Posterior vena cava (tissue), 2 donors: ENCODE measurements at places on chromosomes 7 and 10. TPM values are rescaled to one million over a fixed set of nuclear protein-coding genes. Genes with fewer than 3 reads are reported as not detected.

GRCh38 chr10:77638321-77639101, 903 bp upstream of the KCNMA1 start:
- DNase-seq, result no peak

DNA sequence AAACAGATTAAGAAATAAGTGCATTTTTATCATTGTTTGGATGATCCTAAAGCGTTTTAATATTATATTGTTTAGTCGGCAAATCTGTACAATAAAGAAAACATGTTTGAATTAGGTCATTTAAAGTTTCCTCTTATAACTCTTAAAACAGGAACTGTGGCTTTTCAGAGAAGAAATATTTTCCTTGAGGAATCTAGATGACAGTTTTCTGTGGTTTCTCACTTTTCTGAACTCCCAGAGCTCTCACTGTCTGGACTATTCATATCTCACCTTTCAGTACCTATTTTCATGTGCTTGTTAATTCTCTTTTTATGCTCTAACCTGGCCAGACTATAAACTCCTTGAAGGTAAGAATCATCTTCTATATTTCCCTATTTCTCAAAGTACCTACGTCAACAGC, 135.1 kb downstream of the CHN2 start:
- no peak for DNase-seq

DNA sequence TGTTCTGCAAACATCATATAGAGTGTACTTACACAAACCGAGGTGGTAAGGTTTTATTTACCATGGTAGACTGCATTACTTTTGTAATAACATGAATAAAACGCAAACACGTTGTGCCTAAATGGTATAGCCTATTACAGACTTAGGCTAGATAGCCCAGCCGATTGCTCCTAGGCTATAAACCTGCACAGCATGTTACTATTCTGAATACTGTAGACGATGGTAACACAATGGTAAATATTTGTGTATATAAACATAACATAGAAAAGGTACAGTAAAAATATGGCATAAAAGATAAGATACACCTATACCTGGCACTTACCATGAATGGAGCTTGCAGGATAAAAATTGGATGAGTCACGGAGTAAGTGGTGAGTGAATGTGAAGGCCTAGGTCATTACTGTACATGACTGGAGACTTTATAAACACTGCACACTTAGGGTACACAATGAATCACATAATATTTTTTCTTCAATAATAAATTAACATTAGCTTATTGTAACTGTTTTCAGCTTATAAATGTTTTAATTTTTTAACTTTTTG, 16.3 kb downstream of the AKR1D1 start:
- no peak for DNase-seq

GRCh38 chr10:60607372-60607771, 170.9 kb upstream of the CDK1 start:
- no peak for DNase-seq

DNA sequence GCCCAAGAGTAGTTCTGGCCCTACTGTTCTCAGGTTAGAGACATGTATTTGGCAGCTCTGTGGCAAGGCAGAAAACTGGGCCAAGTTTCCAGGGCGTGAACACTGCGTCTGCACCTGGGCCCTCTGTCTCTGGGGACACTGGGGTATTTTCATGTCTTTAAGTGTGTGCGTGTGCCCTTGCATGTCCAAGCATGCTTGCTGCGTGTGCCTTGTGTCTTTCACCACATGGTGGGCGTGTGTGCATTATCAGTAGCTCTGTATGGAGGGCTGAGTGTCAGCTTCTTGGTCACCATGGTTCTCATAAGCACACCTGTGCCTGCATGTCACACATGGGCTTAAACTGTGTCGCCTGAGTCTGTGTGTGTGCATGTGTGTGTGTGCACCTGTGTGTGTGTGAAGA, 69.3 kb downstream of the HIPK2 start:
- no peak for DNase-seq

DNA sequence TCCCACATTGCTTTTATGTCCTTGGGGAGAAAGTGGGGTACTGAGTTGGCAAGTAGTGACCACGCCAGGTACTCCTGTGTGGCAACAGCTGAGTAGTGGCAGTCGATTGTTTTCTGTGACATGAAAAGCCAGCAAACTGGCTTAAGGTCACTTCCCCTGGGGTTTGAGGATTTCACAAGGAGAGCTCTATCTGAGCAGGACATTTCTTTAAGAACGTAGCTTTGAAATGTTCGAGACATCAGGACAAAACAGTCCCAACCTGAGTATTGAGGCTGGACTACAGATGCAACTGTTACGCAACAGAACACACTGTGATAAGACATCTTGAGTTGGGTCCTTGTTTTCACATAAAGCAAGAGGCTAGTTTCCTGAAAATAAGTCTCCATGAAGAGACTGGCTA, 146.7 kb upstream of the KLF14 start:
- no peak for DNase-seq

DNA sequence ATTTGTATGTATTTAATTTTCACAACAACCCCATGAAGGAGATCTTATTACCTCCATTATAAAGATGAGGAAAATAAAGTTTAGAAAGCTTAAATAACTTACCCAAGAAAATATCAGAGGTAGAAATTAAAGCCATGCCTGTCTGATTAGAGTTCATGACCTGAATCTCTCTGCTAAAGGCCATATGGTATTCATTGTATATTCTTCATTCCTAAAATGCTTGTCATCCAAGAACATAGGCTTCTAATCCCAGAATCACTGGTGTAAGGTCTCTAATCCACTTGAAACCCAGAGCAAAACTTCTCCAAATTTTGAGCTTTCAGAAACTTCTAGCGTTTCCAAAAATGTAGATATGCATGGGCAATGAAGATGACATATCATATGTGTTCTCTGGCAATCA, 72.3 kb upstream of the YAE1 start:
- no peak for DNase-seq

DNA sequence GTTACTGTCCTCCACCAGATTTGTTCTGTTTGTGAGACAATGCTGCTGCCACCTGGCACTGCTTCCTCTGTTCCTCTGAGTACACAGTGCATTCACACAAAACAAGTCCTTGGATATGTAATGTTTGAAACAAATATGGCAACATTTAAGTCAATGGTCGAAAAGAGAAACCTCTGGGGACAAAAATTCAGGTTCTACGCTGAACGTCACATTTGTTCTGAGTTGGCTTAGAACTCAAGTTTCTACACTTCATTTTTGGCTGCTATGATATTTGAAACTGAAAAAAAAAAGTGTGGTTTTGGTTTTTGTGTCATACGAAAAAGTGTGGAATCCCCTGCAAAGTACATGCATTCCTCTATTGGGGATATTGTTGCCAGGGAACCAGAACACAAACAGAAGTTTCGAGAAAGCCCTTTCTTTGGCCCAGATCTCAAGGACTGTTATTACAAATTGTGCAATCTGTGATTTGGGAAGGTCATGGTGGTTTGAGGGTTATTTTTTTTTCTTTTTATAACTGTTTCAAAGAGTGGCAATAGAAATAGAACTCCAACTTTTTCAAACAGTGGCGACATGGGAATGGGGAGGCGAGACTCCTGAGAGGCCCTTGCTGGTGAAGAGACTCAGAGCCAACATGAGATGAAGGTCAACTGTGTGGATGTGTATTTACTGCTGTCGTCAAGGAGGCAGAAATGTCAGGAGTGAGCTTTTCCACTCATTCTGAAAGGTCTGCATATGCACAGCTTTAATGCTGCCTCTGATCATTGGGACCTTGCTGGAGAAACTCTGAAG, 127.5 kb downstream of the CUBN start:
- no peak for DNase-seq

DNA sequence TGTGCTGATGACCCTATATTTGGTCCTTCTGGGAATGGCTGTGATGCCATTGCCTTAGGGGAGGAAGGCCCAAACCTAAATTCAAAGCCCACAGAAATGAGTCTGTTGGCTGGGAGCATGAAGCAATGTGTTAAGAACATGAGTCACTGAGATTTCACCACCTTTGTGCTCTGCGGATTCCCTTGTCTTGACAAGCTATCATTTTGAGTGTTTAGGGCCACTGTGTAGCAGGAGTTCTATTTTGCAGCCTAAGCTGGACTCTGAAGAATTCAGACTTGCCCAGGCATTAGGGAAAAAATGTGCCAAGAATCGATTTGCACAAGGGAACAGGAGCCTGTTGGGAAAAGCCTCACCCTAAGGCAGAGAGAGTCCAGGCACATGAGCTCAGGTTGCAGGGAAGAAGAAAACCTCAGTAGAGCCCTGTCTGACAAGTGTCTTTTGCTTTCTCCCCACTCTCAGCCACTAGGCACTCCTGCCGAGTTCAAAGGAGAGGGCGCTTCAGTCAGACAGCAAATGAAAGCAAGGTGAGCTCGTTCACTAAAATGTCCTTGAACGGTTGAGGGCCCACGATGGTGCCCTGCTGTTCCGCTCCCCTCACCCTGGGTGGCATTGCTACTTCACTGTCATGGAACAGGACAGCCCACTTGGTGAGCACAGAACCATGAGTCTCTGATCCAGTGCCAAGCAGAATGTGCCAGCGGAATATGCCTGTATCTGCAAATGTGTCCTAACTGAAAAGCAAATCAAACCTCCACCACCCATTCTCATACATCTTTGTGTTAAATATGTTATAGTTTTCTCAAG, 93.6 kb downstream of the PRLHR start:
- DNase-seq, result no peak

- DNase-seq, result no peak
These were observed 21.4 kb upstream of the PAX2 start for GRCh38 chr10:100723770-100724530.

GRCh38 chr10:4407783-4408182, 418.2 kb upstream of the AKR1E2 start:
- no peak for DNase-seq

The SLC26A4 gene
- 0.60 TPM for total RNA-seq

- peak; percentile 11 for DNase-seq
These were observed 25.0 kb upstream of the CDH23 start for GRCh38 chr10:71371750-71372166.

DNA sequence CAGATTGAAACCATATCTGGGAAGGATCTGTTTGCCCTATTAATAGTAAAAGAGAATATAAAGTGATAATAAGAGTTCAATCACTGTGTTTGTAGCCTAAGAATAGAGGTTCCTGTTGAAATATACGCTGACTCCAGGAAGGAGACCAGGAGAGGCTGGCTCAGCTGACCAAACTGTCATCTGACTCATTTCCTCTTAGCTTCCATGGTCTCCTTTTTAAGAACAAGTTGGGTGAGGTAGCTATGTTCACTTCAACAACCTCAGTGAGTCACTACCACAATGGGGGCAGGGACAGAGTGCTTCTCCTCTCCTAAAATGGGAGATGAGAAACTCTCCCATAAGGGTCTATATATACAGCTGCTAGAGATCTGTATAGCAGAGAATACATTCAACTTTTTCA, 543.3 kb downstream of the CALN1 start:
- no peak for DNase-seq

DNA sequence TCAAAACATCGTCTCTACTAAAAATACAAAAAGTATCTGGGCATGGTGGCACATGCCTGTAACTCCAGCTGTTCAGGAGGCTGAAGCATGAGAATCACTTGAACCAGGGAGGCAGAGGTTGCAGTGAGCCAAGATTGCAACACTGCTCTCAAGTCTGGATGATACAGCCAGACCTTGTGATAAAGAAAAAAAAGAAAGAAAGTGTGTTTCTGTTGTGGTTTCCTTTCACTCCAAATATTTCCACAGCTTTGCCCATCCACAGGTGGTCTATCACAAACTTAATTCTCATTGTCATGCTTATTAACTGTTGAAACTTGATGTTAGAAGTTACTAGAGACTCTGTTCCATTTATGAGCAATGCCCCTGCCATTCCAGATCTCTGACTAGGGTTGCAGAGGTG, 316.0 kb upstream of the SEMA3C start:
- no peak for DNase-seq

- no peak for DNase-seq
These were observed 103.7 kb upstream of the ZMIZ1 start for GRCh38 chr10:78964952-78965633.

The RBP4 gene
- 3.1 TPM for total RNA-seq

GRCh38 chr10:86269332-86269731, 97.3 kb downstream of the GRID1 start:
- DNase-seq, result peak; percentile 34

The INHBA gene
- 73.0 TPM for total RNA-seq

The ZNF853 gene
- 8.1 TPM for total RNA-seq

GRCh38 chr7:101903515-101903868, 86.1 kb downstream of the CUX1 start:
- no peak for DNase-seq

The PNLIPRP3 gene
- total RNA-seq, result not detected

The ELN gene
- 999 TPM for total RNA-seq

The HOXA4 gene
- total RNA-seq, result 6.2 TPM

The FAM25A gene
- not detected for total RNA-seq

- DNase-seq, result no peak
These were observed 1060.3 kb upstream of the CELF2 start for GRCh38 chr10:9957351-9957750.

The DRGX gene
- total RNA-seq, result not detected

The KCND2 gene
- 7.0 TPM for total RNA-seq

The CALCR gene
- not detected for total RNA-seq

- no peak for DNase-seq
These were observed 54.4 kb downstream of the INHBA start for GRCh38 chr7:41648501-41648900.

- no peak for DNase-seq
These were observed 34.4 kb downstream of the AGR3 start for GRCh38 chr7:16847381-16847860.

- no peak for DNase-seq
These were observed 282.7 kb downstream of the BAMBI start for GRCh38 chr10:28959850-28960501.

DNA sequence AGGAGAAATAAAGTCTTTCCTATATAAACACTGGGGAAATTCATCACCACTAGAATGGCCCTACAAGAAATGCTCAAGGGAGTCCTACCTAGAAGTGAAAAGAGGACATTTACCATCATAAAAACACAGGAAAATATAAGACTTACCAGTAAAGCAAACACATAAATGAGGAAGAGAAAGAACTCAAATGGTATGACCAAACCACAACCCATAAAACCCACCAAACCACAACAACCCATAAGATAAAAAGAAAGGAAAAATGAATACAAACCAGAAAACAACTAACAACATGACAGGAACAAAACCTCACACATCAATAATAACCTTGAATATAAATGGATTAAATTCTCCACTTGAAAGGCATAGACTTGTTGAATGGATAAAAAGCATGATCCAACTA, 71.9 kb upstream of the DIP2C start:
- DNase-seq, result no peak

The ANKRD7 gene
- 0.48 TPM for total RNA-seq

GRCh38 chr7:50376056-50376820, 71.7 kb downstream of the IKZF1 start:
- no peak for DNase-seq

The VSTM4 gene
- total RNA-seq, result 20.2 TPM

DNA sequence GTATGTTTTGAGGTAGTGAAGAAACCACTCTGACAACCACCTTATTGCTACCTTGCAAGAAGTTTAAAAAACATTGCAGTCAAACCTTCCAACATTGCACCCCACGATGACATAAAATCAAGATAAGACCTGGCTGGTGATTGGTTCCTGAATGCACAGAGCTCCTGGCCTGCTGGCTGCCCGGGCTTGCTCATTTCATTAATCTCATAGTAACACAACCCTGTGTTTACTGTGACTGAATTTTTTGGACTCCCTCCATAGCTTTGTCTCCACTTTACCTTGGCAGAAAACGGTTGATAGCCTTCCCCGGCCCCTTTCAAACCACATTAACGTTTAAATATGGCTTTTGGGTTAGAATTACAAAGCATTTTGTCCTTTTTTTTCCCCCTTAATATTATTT, 27.5 kb downstream of the VWA2 start:
- peak; percentile 72 for DNase-seq

The AMPH gene
- total RNA-seq, result 7.3 TPM

The SOSTDC1 gene
- not detected for total RNA-seq

The SERPINE1 gene
- 240 TPM for total RNA-seq

- no peak for DNase-seq
These were observed 18.3 kb downstream of the IRF5 start for GRCh38 chr7:128955981-128956380.
